ENCODE measurements at places on chromosomes 3 and 15. TPM values are rescaled to one million over a fixed set of nuclear protein-coding genes. Genes with fewer than 3 reads are reported as not detected.
A peak's percentile ranks its signal among the peaks of the same experiment; 100 is the strongest.

The FANCD2OS gene
- total RNA-seq = not detected

DNA sequence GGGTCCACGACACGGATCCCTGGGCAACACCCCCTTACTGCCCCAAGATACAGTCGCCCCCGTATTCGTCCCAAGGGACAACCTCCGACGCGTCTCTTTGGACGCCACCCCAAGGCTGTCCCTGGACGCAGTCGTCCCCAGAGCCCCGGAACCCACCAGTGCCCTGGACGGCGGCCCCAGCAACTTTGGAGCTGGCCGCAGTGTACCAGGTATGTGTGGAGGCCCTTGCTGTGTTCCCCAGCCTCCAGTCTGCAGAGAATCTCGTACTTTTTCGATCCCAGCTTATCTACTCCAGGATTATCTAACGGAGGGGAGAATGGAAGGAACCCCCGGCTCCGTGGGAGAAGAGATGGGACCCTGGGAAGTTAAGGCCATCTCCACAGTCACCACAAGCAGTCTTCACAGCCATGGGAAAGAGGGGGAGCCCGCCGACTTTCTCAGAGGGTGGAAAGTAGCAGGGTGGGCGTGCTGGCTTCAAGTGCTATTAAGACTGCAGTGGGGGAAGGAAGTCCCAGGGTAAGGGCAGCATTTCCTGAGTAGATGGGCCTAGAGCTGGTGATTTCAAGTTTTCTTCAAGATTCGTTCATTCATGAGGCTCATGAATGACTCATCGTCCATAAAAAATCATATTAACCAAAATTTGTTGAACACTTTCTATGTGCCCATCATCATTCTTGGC lies 1.1 kb downstream of the MESP2 start:
- DNase-seq = peak; percentile 75

GRCh38 chr3:55180936-55181535 lies 253.2 kb upstream of the LRTM1 start:
- peak; percentile 81 for DNase-seq

- no peak for DNase-seq
Observed at GRCh38 chr15:68375716-68376220, 56.2 kb downstream of the ITGA11 start.

DNA sequence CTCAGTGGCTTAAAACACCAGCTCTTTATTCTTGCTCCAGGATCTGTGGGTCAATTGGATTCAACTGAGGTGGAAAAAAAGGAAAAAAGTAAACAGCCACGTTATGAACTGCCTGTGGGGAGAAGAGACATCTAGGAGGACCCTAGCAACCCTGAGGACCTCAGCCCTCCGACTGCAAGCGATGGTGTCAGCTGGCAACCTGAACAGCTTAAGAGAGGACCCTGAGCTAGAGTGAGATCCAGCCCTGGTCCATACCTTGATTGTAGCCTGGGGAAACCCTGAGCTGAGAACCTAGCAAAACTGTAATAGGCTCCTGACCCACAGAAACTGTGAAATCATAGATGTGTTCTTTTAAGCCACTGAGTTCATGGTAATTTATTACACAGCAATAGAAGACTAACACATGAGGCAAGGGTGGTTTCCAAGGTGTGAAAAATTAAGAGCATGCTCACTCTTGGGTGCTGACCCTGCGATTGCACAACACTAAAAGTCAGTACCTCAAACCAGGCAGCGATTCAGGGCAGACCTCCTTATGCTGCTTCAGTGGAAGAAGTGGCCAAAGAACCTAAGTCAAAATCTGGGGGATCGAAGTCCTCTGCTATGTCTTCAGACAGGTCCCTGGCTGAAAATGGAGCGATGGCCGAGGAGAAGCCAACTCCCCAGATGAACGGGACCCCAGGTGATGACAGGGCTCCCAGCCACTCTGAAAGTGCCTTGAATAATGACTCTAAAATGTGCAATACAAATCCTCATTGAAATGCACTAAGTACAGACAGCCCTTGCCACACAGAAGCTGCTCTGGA lies 57.7 kb downstream of the GASK1A start:
- DNase-seq = no peak
